ENCODE measurements at places on chromosomes 6 and 20.

DNA sequence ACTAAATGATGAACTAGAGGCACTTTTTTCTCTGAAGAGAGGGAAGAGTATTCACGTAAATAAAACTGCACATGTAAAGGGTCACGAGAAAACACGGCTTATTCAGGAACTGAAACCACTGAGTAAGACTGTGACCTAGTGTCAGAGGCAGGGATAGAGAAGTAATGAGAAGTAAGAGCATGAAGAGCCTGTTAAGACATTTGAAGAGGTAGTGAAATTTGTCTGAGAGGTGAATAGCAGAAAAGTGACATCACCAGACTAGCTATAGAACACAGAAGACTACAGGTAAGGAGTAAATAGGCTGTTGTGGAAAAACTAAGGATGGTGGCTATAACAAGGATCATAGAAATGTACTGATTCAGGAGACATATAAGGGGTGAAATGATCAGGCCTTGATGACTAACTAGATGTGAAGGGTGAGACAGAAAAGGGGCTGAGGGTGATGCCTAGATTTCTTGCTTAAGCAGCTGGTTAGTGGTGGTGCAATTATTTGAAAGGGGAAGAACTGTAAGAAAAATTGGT is 76.8 kb downstream of the REV3L start:
- no peak for DNase-seq

GRCh38 chr6:68572525-68572924 is 62.6 kb upstream of the ADGRB3 start:
- DNase-seq: no peak

- no peak for DNase-seq
These were observed 95.8 kb upstream of the FOXA2 start for GRCh38 chr20:22680031-22680740.

DNA sequence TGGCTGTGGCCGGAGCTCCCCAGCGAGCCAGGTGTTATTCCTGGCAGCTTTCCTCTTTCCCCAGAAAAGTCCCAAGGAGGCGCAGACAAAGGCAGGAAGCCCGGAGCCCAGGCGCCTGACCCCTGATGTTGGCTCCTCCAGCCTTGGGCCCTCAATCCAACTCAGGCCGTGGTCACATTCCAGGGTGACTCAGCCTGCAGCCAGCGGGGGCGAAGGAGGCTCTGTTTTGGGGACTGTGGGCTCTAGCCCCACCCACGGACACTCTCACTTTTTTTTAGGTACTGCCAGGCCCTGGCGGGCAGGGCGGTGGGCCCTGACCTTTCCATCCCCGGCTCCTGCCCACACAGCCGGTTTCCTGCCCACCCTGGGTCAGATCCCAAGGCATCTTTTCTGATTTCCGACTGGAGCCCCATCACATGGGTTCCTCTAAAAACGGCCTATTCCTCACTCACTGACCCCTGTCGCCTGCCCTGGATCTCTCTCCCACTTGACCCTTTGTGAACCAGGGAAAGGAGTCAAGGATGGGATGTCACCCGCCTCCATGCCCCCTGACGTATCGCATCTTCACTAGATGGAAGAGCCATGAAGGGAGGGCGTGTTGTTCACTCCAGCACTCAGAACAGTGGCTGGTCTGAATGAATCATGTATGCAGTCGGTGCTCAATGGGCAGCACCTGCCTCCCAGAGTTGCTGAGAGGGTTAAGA is 5.5 kb downstream of the PTGIS start:
- DNase-seq: no peak

GRCh38 chr20:58228103-58228483 is 360 bp downstream of the ANKRD60 start:
- no peak for DNase-seq

Data from naive thymus-derived CD4-positive, alpha-beta T cell (primary cell).